ENCODE measurements at places on chromosomes 6 and 20. TPM values are rescaled to one million over a fixed set of nuclear protein-coding genes. Genes with fewer than 3 reads are reported as not detected.
A peak's percentile ranks its signal among the peaks of the same experiment; 100 is the strongest.

The CALHM5 gene
- total RNA-seq: not detected

The ERVFRD-1 gene
- not detected for total RNA-seq

The PLEKHG1 gene
- total RNA-seq: 4.0 TPM

The EYS gene
- total RNA-seq: not detected

The IER3 gene
- total RNA-seq: 106 TPM

The CST5 gene
- not detected for total RNA-seq

DNA sequence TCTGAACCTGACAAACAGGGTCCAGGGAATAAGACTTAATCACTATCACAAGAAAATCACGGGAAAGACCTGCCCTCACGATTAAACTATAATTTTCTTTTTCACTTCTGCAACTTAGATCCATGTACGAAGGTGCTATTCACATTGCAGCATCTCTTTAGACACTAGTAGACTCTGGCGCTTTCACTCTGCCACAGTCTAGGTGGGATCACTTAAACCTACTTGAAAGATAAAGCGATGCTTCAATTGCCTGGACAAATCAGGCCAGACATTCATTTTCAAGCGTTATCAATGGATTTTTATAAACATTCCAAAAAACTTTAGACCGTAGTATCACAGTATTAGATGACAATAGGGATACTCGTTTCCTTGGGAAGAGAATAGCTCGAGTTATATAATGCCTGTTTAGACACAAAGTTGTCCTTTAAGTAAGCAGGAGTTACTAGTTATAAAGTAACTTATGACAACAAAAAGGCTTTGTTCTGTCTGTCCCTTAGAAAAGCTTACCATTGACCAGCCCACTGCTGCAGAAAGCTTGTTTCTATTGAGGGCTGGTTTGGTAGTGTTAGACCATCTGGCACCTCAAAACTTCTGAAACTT, 367.3 kb downstream of the UTRN start:
- no peak for DNase-seq

GRCh38 chr6:151263967-151264366, 24.2 kb downstream of the AKAP12 start:
- DNase-seq: no peak

- DNase-seq: no peak
Observed at GRCh38 chr6:139027620-139028182, 844 bp upstream of the ABRACL start.

DNA sequence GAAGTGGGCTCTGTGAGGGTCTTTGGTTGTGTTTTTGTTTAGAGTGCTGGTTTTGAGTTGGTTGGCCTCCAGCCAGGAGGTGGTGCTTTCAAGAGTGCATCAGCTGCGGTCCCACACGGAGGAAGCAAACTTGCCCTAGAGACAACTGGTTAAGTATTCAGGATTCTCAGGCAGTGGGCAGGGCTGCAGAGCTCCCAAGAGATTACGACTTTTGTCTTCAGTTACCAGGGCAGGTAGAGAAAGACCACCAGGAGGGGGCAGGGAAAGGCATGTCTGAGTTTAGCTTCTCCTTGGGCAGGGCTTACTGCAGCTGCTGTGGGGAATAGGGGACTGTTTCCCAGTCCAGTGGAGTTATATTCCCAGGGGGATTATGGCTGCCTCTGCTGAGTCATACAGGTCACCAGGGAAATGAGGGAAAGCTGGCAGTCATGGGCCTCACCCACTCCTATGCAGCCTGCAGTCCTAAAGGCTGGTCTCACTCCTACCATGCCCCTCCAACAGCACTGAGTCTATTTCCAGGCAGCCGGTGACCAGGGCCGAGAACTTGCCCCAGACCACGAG, 64.3 kb downstream of the TTI1 start:
- no peak for DNase-seq

DNA sequence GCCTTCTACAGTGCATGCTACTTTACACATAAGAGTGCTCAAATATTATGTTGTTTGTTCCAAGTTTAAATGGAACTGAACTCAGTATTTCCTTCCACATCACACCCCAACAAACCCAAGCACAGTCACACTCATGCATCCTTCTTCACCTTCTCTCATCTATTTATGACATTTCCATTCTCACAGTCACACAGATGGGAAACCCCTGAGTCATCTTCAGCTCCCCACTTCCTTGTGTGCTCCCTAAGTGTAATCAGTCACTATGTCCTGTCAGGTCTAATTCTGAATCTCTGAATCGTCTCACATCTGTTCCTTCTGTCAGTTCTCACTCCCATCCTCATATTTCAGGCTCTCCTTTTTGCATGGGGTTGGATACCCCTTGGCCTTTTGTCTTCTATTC, 96.0 kb downstream of the RIMS1 start:
- DNase-seq: no peak

DNA sequence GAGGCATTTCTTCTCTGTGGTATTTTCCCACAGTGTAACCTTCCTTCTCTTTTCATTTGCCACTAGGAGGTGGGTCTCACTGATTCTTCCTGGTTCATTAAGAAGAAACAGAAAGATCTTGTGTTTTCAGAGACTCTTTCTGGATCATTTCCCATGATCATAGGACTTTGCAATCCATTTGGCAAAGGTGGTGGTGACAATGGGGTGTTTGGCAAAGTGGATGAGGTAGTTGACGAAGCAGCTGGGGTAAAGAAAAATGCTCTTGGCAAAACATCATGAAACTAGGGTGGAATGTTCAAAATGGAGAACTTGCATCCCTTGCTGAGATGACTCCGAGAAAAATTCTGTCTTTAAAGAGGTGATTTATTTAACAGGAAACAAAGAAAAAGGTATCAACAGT, 50.6 kb downstream of the TRAF3IP2 start:
- DNase-seq: no peak

DNA sequence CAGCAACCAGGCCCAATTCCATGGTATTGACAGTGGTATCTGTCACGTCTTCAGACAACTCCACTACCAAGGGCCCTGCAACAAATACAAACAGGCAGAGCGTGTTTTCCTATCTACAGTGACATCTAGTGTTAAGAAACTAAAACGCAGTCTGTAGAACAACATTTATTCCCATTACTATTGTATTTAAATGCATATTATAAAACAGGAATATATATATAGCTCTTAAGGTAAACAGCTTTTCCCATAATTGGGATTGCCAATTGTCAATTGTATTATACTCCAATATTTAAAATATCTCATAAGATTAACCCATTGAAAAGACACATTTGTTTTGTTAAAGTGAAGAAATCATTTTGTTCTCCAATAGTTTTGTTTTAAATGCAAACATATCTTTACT, 97.2 kb downstream of the KIF16B start:
- DNase-seq: peak; percentile 22

DNA sequence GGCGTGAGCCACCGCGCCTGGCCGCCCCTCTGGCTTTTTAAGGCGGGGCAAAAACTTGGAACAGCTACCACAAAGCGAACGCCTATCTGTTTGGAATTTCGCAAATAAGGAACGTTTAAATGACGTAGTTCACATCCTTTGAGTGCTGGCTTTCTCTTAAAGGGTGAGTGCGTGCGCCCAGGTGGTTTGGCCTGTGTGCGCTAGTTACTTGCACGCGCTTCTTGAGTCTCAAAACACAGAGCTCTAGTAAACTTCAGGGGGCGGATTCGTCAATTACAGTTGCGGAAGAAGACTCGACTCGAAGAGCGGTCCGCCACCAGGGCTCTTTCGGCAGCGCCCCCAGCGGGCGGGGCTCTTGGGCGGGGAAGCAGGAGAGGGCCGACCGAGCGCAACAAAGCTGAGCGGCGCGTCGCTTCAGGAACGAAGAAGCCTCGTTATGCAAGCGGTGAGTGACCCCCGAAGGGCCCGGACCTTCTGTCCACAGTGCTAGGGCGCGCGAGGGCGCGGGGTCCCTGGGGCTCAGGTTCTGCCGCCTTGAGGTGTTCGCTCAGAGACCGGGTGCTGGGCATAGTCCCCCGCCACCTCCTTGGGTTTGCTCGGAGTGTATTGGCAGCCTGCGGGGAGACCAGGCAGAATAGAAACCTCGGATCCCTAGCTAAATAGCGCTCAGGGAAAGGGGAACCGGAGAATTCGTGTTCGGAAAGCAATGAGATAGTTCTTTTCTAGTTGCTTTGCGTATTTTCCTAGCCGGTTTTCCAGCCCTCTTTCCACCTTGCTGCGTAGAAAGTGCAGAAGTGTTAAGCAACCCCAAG, at the start of gene SYCP2L:
SYCP2L (plus strand) TSS at position 362 of the 812 bp plus-strand sequence; CDS start at position 437, 75 bp downstream.
- DNase-seq: peak; percentile 85

- DNase-seq: no peak
Observed at GRCh38 chr6:86959656-86960055, 22.3 kb downstream of the HTR1E start.

- DNase-seq: no peak
Observed at GRCh38 chr6:43683708-43684455, 3.7 kb downstream of the MRPS18A start.

DNA sequence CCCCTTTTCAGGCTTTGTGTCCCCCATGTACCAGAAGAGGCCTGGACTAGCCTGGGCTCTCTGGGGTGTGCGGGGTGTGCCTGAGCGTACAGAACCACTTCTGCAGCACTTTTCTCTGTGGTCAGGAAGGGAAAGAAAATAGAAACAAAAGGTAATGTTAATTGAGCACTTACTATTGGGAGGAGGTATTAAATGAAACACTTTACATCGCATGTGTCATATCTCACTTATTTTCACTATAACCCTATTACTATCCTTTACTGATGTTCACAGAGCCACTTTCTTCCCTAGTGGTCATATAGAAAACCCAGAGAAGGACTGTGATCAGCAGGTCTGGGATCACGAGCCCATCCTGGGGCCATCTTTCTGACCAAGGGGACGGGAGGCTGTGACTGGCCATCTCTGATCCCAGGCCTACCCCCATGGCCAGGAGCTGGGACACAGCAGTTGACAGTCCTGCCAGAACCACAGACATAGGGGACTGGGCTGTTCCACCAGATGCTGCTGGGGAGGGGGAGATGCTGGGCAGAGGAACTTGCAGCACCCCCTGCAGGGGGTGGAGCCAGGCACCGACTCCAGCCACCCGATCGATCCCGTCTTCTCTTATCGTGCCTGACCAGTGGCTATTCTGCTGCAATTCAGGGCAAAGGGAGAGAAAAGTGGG, 107.6 kb downstream of the VEGFA start:
- no peak for DNase-seq

DNA sequence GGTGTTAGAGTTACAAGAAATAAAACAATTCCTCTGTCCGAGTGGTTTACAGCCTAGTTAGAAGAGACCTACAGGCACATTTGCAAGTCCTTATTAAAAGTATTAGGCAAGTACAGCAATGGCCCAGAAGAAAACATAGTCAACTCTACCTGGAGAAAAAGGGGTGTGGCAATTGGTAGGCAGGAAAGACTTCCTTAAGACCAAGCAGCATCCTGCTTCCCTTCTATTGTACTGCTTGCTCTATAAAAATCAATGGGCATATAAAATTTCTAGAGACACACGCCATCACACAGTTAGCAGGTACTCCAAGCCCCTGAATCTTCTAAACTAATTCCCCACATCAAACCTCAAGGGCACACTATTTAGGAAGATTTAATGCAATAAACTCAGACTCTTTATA, 185.6 kb downstream of the ATXN1 start:
- no peak for DNase-seq

- no peak for DNase-seq
Observed at GRCh38 chr20:34062570-34063482, 49.2 kb downstream of the EIF2S2 start.

- peak; percentile 54 for DNase-seq
Observed at GRCh38 chr6:73451223-73452106, 632 bp downstream of the CGAS start.

GRCh38 chr20:10089871-10090587, 55.2 kb downstream of the ANKEF1 start:
- DNase-seq: no peak

- no peak for DNase-seq
Observed at GRCh38 chr6:1849691-1850090, 240.0 kb downstream of the FOXC1 start.

- no peak for DNase-seq
Observed at GRCh38 chr6:110609101-110609500, 132.7 kb upstream of the SLC22A16 start.

- no peak for DNase-seq
Observed at GRCh38 chr6:50842446-50842845, 23.8 kb downstream of the TFAP2B start.

- DNase-seq: no peak
Observed at GRCh38 chr20:47354714-47355488, 1.6 kb downstream of the ZMYND8 start.

DNA sequence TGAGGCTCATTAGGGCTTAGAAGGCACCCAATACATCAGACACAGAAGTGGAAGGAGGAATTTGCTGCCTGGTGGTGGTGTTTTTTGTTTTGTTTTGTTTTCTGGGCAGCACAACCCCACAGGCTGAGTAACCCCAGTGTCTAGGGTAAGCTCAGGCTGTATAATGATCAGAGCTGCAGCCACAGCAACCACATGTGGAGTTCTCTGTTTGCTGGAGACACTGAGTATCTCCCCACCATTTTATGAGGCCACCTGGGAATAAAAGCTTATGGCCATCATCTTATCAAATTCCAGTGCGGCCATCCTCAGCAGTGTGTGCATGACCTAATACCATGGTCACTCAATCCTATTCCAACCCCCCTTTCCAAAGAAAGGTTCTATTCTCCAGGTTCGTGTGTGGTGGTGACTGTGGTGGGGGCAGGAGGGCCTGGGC, 3.4 kb upstream of the DLL1 start:
- no peak for DNase-seq

DNA sequence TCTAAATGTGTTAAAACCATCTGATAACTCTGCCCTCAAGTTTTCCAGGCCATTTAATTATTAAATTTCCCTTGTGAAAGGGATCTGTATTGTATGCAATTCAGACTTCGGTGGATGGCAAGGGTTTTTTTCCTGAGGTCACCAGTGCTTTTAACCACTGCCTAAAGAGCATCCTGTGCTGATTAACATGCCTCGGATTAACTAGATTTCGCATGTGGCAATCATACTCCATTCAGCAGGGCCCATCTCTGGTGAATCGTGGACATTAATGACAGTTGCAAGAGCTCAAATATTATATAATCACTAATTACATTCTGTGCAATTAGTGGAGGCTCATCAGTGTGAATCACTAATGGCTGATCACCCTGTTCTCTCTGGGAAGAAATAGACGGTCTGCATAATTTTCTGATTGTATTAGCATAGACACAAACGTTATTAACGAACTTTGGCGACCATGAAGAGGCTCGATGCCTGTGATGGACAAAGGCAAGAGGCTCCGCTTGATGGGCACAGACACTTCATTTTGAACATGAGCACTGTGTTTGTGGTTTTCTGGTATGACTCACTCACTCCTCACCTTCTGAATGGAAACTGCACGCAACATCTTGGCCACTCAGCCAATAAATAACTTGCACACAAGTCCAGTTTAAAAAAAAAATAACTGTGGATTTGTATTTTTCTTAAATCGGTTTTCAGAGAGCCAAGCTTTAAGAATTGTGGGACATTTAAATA, 31.4 kb downstream of the LINC00237 start:
- peak; percentile 10 for DNase-seq

DNA sequence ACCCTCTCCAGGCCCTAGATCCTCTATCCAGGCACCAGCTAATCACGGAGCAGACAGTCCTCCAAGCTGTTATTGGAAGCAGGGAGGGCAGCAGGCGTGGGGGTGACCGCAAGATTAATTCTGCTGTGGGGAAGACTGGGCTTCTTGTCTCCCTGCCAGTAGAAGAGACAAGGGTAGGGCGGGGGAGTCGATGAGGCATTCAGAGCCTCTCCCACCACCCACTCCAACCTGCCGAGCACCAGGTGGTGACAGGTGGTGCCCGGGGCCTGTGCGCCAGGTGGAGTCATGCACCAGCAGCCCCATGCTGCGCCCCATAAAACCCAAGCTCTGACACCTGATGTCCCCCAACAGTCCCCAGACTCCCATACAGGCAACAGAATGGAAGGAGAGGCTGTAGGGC, 89.6 kb downstream of the CDH22 start:
- DNase-seq: no peak
